ENCODE measurements at places on chromosomes 5 and 9.

GRCh38 chr5:76703707-76704106, 12.2 kb upstream of the F2R start:
- no peak for DNase-seq

DNA sequence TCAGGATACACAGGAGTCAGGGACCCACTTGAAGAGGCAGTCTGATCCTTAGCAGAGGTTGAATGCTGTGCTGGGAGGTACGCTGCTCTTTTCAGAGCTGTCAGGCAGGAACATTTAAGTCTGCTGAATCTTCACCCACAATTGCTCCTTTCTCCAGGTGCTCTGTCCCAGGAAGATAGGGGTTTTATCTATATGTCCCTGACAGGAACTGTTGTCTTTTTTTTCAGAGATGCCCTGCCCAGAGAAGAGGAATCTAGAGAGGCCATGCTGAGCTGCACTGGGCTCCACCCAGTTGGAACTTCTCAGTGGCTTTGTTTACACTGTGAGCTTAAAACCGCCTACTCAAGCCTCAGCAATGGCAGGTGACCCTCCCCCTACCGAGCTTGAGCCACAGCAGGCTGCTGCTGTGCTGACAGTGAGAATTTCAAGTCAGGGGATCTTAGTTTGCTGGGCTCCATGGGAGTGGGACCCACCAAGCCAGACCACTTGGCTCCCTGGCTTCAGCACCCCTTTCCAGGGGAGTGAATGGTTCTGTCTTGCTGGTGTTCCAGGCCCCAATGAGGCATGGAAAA, 169.0 kb downstream of the FBXL17 start:
- DNase-seq: no peak

GRCh38 chr9:124306098-124306735, 48.5 kb downstream of the NEK6 start:
- DNase-seq: no peak

- DNase-seq: no peak
Observed at GRCh38 chr9:13439685-13440476, 160.4 kb upstream of the MPDZ start.

DNA sequence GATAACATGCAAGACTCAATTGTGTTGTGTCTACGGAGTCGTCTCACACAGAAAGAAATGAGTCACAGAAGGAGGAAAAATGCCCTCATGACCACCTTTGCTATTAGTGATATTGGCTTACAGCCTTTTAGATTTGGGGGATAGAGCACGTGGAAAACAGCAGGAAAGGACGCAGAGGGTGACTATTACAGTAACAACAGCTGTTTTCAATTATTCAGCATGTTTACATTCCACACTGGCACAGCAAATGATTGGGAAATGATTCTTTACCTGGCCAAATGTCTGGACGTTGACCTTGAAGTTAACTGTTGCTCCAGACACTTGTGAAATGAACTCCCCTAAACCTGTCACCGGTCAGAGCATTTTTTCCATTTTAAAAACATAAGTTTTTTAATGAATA, 46.8 kb downstream of the APTX start:
- no peak for DNase-seq

DNA sequence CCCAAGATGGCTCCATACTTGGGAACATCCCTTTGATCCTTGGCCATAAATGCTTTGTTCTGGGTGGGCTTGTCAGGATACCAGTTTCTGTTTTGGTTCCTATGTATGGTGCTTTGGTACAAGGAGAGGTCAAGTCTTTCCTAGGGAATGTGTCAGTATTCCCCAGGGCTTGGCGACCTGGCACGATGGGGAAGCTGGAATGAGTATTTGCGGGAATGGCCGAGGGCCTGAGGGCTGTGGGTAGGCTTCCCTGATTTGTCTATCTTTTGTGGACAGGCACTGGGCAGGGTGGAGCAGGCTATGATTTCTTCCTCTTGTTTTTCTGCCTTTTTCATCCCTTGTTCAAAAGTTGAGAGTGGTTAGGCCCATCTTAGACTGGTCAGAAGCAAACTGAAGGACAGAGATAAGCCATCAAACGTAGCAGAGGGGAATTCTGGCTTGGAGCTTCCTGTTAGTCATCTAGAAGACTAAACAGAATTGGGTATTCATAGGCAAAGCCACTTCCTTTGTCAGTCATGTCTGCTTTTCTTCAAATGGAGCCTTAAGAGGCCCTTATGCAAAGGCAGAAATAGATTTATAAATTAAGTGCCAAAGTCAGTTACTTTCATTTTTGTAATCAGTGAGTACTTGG, 13.7 kb downstream of the DOCK2 start:
- no peak for DNase-seq

GRCh38 chr9:113399646-113400200, 1.4 kb downstream of the ALAD start:
- DNase-seq: no peak

GRCh38 chr5:139205124-139205523, 7.0 kb upstream of the SIL1 start:
- no peak for DNase-seq

DNA sequence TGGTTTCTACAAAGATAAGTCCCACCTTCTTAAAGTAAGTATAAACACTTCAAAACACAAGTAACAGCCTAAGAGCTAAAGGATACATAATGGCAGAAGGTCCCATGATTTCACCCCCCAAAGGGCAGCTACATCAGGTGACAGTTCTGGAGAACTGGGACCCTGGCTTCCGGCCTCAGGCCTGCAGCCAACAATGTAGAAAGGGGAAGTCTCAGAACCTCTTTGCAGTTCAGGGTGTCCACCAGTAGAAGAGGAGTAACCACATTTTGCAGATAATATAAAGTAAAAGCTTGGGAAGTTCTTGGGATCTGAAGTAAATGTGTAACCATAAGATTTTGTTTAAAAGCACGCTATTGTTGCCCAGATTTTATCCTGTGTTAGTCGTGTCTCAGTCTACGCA, 267.4 kb upstream of the VLDLR start:
- no peak for DNase-seq

DNA sequence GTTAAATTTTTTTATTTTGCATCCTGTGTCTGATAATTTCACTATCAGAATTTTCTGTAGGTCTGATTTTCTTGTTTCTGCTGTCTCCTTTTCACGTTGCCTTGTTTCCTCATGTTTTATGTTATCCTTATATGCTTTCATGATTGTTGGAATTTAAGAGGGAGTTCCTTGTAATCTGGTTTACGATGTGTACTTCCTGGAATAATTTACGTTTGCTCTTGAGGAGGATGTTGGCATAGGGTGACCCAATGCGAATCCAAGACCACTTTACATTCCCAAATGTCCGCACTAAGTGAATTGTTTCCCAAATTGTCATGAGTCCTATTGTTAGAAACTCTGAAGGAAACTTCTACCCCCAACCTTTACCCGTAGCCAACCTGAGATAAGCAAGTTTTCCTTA, 80.3 kb downstream of the ADAMTSL1 start:
- DNase-seq: no peak

DNA sequence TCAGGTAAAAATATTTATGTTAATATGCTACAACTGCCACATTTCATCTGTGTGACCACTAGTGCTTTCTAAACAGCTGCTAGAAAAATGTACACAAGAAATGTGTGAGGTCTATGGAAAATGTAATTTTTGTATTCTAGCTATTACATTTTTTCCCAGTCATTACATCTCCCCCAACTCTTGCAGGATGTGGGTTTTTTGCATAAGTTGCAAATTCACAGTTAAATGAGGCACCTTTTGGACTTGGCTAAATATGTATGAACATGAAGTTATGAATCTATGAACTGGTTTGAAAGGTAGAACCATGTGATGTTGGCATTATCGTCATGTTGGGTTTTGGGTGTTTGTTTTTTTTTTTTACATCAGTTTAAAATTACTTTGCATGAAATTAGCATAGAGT, 590.4 kb upstream of the WWC1 start:
- no peak for DNase-seq

DNA sequence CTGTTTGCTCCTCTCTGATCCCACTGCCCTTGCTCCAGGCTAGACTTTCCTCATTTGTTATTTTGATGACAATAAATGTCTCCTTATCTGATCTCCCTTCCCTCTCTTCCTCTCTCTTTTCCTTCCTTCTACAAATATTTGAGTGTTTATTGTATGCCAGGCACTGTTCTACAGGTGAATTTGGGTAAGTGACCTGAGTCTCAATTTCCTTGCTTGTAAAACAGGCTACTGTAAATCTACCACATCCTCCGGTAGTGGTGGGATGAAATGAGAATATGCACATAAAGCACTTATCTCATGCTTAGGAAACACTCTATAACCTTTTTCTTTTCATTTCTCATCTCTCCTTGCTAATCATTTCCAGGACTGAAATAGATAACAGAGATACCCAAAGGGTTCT, 86.4 kb downstream of the HMHB1 start:
- no peak for DNase-seq

GRCh38 chr9:134290603-134291451, 35.4 kb upstream of the RXRA start:
- DNase-seq: no peak

GRCh38 chr5:129440424-129440823, 19.7 kb upstream of the ADAMTS19 start:
- no peak for DNase-seq

DNA sequence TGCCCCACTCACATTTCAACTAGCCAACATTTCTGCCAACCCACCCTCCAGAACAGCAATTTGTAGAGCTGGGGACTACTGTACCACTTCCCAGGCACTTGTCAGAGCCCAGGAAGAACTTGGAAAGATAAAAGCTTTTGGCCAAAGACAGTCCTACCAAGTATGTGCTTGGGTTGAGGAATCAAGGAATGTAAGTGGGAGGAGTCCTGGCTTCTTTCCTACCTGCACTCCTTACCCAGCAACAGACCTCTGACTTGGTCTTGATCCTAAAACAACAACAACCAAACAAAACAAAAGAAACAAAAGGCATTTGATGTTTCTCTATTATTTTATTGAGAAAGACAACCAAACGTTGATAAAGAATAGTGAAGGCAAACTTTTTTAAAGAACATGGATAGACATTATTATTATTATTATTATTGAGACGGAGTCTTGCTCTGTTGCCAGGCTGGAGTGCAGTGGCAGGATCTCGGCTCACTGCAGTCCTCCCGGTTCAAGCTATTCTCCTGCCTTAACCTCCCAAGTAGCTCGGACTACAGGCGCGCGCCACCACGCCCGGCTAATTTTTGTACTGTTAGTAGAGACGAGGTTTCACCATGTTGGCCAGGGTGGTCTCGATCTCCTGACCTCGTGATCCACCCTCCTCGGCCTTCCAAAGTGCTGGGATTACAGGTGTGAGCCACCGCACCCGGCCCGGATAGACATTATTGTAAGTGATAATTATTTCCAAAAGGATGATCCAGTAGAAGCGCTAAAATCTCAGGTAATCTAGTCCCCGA, 33.5 kb downstream of the ANXA2R start:
- DNase-seq: no peak

GRCh38 chr5:167745868-167746267, 545.6 kb upstream of the WWC1 start:
- DNase-seq: no peak

GRCh38 chr5:179267071-179267670, 78.1 kb downstream of the ADAMTS2 start:
- no peak for DNase-seq

DNA sequence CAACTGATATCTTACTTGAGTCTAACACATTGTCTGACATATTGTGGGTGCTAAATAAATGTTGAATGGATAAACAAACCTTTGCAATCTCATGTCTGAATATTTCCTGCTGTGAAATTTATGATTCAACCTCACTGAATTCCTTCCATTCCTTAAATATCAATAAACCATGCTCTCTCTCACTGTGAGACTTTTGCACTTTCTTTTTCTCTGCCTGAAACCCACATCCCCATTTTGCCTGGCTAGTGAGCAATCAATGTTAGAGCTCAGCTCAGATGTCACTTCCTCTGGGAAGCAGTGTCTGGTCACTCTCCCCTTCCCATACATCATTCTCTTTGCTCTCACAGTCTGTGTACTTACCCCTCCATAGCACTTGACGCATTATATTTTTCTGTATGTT, 383.7 kb upstream of the TRPC7 start:
- no peak for DNase-seq

DNA sequence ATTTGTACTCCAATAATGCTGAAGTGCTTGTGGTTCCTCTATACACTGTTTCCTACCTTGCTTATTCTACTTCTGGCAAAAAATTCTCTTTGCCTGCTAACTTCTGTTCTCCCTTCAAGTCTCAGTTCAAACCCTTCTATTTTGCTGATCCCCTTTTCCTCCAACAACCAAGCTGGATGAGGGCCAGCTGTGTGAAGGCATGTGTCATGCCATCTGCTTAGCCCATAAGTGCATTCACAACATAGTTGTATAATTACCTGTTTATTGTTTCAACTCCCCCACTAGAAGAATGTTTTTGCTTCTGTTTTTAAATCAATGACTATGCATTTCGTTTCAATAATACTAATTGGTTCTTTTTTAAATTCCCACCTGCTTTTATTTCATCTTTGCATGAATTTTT, 1951.4 kb upstream of the WWC1 start:
- DNase-seq: no peak
